ENCODE measurements at places on chromosomes 7 and 10.

DNA sequence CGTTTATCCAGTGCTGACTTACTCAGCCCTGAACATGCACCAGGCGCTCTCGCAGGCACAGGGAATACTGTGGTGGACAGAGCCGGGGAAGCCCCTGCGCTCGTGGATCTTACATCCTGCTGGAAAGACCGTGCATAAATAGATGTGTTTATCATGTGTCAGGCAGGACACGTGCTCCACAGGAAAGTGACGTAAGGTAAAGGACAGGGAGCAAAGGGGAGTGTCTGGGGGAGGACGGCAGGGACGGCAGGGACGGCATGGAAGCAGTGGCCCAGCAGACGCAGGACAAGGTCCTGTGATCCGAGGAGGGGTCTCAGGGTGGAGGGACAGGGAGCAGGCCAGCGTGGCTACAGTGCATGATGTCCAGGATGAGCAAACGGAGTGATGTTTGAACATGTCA, 410.5 kb downstream of the PAXIP1 start:
- no peak for DNase-seq

- DNase-seq = peak; percentile 58
These were observed 16.2 kb downstream of the ATG9B start for GRCh38 chr7:151008143-151008510.

GRCh38 chr10:128642023-128642422, 515.8 kb upstream of the MKI67 start:
- DNase-seq = no peak

DNA sequence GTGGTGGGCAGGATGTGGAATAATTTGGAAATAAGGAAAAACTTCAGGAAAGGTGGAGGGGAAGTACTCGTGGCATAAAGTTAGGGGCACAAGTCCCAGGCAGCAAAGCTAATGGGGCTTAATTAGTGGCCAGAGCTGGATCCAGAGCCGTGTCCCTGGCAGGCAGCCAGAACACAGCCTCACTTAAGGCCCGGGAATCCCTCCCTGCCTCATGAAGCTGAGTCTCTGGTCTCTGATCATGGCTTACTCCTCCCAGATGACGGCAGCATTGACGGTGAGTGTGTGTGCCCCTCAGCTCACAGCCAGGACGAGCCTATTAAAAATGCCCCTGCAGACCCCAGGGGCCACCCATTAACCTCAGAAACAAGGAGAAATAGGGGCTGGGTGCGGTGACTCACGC, 48.2 kb upstream of the NPTX2 start:
- no peak for DNase-seq

GRCh38 chr10:91493313-91493712, 83.2 kb downstream of the HECTD2 start:
- no peak for DNase-seq

- no peak for DNase-seq
These were observed 36.4 kb downstream of the HABP2 start for GRCh38 chr10:113589201-113589770.

DNA sequence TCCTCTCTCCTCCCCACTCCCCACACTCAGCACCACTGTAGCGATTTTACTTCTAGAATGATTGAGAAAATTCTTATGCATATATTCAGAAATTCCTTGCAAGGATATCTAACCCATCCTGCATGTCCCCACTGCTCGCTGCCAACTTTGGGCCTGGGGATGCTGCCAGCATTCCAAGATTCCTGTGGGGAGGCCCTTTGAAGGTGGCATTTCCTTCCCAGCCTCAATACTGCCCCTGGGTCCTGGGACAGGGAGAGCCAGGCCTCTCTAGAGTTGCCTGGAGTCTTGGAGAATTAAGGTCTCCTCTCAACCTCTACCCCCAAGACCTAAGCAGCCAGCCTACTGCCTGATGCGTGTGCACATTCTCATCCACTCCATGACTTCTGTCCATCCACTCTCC, 303.5 kb downstream of the NEBL start:
- no peak for DNase-seq

DNA sequence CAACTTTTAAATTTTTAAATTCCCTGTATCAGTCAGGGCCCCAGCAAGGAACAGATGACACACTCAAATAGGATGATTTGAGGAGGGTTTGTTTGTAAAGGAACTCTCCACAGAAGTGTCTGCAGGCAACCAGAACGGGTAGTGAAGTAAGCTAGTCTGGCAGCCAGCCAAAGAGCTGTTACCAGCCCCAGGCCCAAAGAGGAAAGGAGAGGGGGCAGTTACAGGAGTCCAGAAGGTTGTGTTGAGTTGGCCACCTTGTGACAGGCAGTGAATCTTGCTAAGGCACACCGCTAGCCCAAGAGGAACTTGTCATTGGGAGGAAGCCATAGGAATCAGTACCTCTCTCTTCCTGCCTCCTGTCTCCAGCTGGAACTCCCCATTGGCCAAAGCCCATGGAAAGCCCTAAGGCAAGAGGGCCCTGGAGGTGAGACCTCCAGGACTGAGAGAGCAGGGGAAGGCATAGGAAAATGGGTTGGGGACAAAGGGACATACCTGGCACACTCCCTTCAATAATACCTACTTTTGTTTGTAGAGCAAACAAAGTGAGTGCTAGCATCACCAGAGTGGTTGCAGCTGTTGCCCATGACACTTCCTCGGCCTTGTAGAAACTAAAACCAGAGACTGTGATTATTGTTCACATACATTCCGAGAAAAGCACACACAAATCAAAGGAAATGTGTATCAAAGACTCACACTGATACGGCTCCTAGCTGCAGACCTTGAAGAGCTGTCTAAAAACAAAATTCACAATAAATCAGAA, 25.4 kb upstream of the GATAD1 start:
- no peak for DNase-seq

GRCh38 chr7:155002411-155003091, 373 bp downstream of the PAXIP1 start:
- DNase-seq = no peak

DNA sequence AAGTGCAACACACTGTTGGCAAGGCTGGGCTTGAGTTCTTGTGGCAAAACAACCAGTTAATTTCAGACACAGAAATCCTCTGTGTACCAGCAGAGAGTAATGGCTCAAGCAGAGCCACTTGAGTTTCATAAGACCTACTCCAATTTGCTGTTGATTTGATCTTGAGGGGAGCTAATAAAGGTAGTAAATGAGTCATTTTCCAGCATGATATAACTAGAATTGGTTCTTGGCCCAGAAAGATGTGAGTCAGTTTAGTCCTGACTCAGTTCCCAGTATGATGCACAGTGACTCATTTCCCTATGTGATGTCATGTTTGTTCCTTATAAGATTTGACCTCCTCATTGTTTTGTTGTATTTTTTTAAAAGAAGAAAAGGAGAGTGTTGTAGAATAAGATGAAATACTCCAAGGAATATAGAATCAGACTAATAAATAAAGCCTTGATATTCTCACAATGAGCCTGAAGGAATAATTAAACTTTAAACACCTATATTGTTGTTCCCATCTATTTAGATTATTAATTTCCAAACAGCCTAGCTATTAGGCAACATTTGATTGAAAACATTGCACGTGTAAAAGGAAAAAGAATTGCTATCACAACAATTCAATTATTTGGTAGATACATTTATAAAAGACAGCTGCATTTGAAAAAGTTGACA, 186.2 kb downstream of the REEP3 start:
- DNase-seq = peak; percentile 59

DNA sequence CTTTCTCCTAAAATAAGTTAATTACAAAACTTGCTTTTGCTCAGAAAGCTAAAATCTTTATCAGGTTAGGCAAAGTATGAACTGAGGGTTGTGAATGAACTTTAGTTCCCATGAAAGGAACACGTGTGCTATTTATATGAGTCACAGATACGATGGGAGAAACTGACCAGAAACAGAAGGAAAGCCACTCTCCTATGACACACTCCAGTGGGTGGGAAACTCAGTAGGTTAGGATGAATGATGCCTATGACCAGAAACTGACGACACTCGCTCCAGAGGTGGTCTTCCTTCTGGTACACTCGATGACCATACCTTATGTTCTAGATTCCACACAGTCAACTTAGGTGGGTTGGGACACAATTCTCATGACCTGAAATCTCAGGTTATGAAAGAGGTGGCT, 215.7 kb upstream of the INHBA start:
- no peak for DNase-seq

- DNase-seq = no peak
These were observed 60.2 kb downstream of the LRRC18 start for GRCh38 chr10:48879451-48879850.

GRCh38 chr7:2633538-2634266, 1.9 kb downstream of the TTYH3 start:
- no peak for DNase-seq

DNA sequence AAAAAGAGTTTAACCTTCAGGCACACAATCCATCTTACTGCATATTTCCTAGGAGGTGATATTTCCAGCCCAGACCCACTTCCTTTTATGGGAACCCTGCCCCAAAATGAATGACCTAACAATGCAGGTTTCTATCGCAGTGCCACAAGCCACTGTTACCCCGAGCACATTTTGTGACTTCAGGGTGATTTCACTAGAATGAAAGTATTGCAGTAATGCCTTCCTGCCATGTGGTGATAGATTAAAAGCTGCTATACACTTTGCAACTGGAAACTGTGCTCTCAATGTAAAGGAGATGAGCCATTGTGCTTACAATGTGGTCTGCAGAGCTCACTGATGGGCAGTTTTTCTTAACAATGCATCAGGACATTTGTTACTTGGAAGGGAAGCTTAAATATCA, 90.5 kb upstream of the RSU1 start:
- DNase-seq = no peak

GRCh38 chr10:50503661-50504320, 120.0 kb downstream of the SGMS1 start:
- DNase-seq = peak; percentile 16

GRCh38 chr7:101470668-101471487, 108.2 kb downstream of the COL26A1 start:
- no peak for DNase-seq

DNA sequence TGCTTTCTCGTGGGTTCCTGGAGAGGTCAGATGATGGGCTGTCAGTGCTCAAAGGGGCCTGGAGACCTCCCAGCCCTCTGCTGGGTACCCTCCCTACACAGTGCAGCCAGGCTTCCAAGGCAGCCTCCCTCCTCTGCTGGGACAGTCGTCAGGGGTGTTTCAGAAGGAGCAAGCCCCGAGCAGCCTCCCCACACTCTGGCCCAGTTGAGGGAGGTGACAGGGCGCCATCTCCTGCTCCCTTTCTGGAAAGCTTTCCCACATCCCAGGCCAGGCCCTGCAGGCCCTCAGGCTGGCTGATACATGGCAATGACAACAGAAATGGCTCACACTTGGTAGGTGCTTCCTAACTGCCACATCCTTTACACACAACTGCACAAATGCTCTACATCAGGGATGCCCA, 32.1 kb downstream of the KCNMA1 start:
- DNase-seq = no peak

DNA sequence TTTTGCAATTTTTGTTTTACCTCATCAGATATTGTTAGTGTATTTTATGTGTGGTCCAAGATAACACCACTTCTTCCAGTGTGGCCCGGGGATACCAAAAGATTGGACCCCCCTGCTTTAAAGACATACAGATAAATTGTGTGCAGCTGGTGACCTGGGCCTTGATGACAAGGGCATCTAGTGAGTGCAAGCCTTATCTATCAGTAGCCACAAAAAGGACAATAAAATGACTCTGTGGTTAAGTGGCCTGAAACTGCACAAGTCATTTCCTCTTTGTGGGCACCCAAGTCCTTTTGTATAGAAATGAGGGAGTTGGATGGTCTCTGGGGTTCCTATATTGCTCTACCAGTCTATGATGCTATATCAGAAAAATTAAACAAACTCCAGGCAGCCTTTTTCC, 98.1 kb downstream of the PARD3 start:
- no peak for DNase-seq

DNA sequence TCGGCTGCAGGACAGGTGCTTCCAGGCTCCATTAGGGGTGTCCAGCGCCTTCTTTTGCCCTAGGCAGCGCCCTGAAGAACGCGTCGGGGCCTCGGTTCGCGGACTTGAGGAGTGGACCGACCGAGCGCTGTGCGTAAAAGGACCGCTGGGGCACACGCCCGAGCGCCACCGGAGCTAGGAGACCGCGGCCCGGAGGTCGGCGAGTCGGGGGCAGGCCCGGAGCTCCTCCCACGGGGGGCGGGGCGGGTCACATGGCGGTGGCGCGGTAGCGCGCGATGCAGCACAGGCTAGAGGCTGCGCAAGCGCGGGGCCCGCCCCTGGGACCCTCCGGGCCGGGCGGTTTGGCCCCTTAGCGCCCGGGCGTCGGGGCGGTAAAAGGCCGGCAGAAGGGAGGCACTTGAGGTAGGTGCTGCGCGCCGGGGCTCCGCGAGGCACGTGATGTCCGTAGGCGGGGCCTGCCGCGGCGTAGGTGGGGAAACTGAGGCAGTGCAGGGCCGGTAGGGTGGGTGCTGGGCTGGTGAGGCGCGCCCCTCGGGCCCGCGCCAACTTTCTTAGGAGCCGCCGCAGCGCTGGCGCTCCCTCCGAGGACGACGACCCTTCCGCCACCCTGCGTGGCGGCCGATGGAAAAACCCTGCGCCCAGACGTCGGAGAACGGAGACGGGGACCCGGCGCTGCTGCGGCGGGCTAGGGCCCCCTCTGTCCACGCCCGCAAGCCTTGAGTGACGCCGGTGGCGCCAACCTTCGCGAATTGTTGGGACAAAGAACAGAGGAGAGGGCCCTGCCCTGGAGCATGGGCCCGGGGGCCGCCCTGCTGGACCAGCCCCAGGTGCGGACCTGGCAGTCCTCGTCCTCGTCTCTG, at the start of gene PRXL2A:
Gene PRXL2A, plus strand, starts transcription at position 310 of the 860 bp plus-strand sequence. CDS start 11,917 bp downstream, outside the sequence.
- peak; percentile 63 for DNase-seq

GRCh38 chr10:50604809-50605208, 18.9 kb downstream of the SGMS1 start:
- DNase-seq = peak; percentile 34

DNA sequence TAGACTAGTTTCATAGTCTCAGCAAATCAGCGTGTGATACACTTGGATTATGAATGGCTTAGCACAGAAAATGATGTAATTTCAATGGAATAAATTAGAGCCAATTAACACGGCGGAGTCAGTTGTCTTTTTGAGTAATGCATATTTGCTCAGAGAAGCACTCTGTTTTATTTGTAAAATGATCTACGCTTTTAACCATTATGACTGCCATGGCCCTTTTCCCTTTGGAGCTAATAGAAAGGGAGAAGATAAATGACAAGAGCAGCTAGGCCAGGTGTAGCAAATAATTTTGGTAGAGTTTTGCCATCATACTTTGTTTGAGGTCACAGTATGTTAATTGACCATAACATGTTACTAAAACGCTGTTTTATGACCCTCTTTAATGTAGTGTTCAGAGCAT, 86.8 kb downstream of the GPR158 start:
- no peak for DNase-seq

- no peak for DNase-seq
These were observed 141.8 kb upstream of the CHST15 start for GRCh38 chr10:124235232-124235631.

- no peak for DNase-seq
These were observed 516.4 kb downstream of the GLRX3 start for GRCh38 chr10:130652544-130652943.

DNA sequence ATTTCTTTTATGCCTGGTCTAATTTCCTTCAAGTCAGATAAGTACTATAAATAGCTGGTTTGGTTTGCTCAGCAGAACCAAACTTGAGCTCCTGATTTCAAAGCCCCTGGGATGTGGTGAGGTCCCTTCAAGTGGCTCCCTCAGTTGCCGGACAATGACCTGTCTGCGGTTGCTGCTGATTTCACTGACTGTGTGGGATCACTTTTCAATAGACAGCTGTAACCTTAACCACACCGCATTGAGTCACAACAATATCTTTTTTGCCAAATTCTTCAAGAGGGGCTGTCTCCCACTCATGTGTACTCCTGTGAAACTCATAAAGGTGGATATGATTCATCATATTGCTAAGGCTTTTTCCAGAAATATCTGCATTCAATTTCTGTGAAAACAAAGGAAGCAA, 23.1 kb upstream of the ITGA8 start:
- DNase-seq = no peak

Data from CD4-positive, alpha-beta T cell treated with Interleukin-4 for 4 hours (primary cell).